ENCODE measurements at places on chromosomes 3 and 15. TPM values are rescaled to one million over a fixed set of nuclear protein-coding genes. Genes with fewer than 3 reads are reported as not detected.

DNA sequence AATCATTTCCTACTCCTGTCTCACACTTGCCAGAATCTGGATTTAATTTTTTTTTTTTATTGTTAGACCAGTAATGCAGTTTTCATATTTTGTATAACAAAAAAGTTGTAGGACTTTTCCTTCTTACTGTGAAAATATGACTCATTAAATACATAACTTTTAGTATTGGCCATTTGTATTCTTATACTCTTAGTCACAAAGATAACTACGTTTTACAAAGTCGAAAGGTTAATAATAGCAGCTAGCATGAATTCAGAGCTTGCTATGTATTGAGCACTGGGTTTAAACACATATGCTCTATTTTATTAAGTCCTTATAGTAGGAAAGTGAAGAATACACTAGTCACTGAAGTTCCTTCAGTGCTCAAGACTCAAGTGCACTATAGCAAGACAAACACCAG is 43.1 kb downstream of the LRRN1 start:
- DNase-seq: no peak

- DNase-seq: no peak
Measured at GRCh38 chr3:65971293-65972252, 67.1 kb downstream of the MAGI1 start.

- DNase-seq: no peak
Measured at GRCh38 chr3:78721771-78722543, 1045.8 kb downstream of the ROBO1 start.

Gene LSMEM2
- 26.3 TPM for polyA plus RNA-seq

Gene GHSR
- polyA plus RNA-seq: not detected

GRCh38 chr3:75232216-75232615 is 431.9 kb upstream of the FRG2C start:
- DNase-seq: no peak

DNA sequence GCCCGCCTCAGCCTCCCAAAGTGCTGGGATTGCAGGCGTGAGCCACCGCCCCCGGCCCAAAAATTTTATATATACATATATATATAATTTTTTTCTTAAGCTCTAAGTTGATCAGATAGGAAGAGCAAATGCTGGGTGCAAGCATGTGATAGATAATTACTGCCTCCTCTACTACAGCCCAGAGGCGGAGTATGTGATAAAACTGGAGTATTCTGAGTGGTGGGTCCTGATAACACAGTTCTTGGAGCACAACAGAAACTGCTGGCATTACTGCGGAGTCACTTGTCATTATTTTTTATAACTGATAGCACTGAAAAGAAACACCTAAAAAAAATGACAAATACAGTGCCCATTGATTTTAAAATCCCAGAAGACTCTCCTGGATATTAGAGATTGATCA is 41.1 kb upstream of the STT3B start:
- DNase-seq: no peak

Gene LRRC34
- 4.4 TPM for polyA plus RNA-seq

DNA sequence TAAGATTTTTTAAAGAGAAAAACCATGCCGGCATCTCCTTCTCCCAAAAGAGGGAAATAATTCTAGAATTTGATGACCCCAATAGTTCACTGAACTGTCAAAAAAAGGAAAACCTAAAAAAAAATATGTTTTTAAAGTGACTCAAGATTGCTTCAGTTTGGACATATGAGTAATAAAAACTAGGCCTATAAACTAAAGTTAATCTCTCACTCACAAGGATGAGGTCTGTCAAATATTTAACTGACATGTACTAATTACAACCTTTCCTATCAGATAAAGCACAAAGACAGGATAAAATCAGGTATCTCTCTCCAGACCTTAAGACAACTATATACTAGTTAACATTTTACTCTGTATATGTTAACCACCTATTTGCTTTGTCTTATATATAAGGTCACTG is 231.9 kb downstream of the NSUN3 start:
- no peak for DNase-seq

GRCh38 chr15:31477851-31478701 is 151.4 kb downstream of the KLF13 start:
- no peak for DNase-seq

Gene OR4M2
- polyA plus RNA-seq: not detected

DNA sequence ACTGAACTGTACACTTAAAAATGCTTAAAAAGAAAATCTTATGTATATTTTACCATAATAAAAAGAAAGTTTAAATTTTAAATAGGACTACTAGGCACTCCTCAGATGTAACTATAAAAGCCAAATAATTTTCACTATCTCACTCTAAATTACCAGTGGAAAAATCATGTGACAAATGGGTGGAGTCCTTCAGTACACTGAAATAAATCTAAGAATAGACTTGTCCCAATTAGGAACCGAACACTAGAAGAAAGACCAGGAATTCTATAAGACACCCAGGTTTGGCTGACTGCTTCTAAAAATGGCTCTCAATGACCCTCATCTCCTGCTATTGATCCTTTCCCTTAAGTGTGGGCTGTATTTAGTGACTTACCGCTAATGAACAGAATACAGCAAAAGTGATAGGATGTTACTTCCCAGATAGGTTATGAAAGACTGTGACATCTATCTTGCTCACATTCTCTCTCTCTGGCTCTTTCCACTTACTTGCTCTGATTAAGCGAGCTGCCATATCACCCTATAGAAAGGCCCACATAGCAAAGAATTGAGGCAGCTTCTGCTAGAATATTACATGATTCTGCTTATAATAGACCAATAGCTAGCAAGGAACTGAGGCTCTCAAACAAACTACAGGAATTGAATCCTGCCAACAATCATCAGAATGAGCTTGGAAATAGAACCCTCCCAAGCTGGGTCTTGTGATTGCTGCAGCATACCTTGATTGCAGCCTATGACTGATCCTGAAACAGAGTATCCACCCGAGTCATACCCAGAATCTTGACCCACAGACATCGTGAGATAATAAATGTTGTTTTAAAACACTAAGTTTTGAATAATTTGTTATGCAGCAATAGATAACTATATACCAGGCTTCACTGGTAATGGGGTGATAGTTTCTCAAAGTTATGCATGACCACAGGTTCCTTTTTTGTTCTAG is 16.9 kb downstream of the TTBK2 start:
- no peak for DNase-seq

- DNase-seq: no peak
Measured at GRCh38 chr15:46815240-46815639, 902.1 kb upstream of the SEMA6D start.

Gene GCNT3
- not detected for polyA plus RNA-seq

GRCh38 chr3:104040896-104041295 is 1325.8 kb upstream of the ALCAM start:
- no peak for DNase-seq

GRCh38 chr3:197554196-197554561 is 1.6 kb downstream of the BDH1 start:
- DNase-seq: no peak

GRCh38 chr15:64699751-64700388 is 75.5 kb downstream of the RBPMS2 start:
- peak; percentile 59 for DNase-seq

Gene TJP1
- polyA plus RNA-seq: 32.8 TPM

DNA sequence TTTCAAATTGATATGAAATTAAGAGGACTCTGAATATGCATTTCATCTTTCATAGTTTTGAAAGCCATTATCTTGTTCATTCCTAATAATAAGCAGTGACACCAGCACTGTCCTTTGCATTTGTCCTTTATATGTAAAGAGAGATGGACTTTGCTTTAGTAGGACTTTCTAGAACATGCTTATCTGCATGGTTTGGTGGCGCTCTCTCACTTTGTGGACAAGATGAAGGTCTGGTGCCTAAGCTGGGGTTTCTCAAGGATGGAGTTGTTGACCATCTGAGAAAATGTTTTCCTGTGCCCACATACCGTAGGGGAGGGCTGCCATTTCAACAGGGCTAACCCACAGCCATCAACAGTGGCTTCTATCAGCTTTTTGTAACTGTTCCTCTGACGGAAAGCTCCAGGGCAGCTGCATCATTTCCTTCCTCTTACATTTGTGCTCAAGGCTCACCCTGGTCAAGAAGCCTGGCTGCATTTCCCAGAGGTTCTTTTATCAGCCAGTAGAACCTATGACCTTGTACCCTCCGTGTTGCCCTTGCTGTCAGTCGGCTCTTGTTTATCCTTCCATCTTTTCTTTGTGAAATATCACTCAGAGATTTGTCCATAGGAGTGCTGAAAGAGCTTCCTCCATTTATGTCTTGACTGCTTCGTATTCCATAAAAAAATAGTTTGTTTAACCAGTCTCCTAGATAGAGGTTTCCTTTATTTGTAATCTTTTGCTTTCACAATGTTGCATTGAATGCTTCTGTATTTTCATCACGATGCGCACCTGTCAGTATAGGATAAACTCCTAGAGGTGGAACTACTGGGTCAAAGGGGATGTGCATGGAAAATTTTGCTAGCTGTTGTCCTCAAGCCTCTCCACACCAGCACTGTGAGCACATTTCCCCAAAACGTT is 44.6 kb downstream of the ABHD2 start:
- DNase-seq: peak; percentile 53

Gene PCLAF
- polyA plus RNA-seq: 1.4 TPM

- DNase-seq: no peak
Measured at GRCh38 chr15:78419367-78419766, 18.6 kb upstream of the IREB2 start.

DNA sequence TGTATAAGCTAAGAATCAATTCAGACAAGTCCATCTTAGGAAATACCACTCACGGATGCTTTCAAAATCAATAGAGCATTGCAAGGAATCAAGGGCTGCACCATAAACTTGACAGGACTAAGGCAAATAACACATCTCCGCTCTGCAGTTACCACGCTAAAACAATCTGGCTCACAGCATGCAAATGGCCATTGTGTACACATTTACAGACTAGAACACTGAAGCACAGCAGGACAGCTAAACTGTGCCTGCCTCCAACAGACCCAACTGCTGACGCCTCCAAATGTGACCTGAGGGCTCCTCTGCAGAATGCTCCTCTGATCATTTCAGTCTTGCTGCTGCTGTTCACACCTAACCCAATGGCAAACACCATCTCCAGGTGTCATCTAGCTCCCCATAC is 104.3 kb downstream of the MEX3B start:
- DNase-seq: no peak

GRCh38 chr3:123305192-123305591 is 103.4 kb downstream of the SEC22A start:
- no peak for DNase-seq

DNA sequence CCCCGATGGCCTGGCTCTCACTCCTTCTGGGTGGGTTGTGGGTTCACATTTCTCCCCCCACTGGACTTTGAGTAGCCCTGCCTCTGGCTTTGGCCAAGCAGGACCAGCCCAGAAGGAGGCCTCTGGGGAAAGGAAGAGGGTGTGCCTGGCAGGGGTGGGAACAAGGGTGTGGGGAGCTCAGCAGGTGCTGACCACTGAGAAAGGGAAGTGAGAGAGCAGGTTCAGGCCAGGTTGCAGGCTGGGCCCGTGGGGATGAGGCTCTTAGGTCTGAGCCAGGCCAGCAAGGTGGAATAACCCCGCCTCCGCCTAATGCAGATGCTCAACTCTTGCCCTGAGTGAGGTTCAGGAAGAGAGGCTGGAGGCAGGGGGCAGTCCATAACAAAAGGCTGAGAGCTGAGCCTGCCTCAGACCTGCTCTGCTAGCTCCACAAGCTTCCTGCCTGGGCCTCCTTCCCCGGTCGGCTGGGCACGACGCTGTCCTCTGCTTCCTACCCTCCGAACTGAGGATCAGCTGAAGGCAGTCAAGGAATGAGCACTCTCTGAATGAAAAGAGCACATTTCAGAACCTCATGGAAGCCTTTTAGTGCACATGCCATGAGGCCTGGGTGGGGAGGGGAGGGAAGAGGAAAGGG is 82.7 kb downstream of the TLE3 start:
- DNase-seq: no peak

Gene SLC51B
- polyA plus RNA-seq: 0.43 TPM

DNA sequence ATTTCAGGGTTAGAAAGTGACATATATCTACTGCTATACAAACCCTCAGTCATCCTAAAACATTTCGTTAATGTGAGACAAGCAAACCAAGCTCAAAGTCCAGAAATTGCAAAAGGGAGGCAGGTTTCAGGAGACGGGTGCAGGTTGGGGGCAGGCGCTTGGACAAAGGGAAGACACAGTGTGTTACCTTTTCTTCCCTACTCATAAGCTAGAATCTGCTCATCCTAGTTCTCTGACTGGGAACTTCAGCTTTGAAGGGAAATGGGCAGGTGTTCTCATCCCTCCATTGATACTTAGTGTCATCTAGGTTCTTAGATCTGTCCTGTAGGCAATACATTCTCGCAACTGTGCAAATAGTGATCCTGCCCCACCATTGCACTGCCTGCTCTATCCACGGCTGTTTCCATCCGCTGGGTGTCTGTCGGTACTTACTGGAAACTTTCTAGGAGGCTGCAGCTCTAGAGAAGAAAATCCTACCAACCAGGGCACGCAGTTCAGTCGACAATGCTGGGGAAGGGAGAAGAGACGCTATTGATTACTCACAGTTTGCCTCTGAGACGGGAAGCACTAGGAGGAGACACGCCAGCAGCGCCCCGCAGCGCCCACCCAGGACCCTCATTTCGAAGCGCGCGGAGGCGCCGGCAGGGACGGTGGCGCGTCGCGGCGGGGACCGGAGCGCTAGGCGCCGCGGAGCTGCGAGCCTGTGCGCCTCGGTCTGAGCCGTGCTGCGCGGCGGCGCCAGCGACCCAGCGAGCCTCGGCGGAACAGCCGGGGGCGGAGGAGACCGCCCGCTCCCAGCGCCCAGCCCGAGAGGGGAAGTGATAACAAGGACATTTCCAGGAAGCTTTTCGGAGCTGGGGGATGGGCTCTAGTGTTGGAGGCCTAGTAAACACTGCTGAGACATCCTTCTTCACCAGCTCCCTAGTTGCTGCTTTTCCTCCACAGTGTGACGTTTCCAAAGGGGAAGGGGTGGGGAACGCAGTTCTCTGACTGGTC is at the start of gene PROS1:
TSS of gene PROS1 (minus strand) at position 766 of the 996 bp plus-strand sequence. CDS start at position 619, 147 bp downstream.
- DNase-seq: peak; percentile 95

- DNase-seq: no peak
Measured at GRCh38 chr15:49038382-49038781, 7.9 kb downstream of the SECISBP2L start.

GRCh38 chr3:168080499-168081170 is 15.1 kb downstream of the GOLIM4 start:
- DNase-seq: no peak

DNA sequence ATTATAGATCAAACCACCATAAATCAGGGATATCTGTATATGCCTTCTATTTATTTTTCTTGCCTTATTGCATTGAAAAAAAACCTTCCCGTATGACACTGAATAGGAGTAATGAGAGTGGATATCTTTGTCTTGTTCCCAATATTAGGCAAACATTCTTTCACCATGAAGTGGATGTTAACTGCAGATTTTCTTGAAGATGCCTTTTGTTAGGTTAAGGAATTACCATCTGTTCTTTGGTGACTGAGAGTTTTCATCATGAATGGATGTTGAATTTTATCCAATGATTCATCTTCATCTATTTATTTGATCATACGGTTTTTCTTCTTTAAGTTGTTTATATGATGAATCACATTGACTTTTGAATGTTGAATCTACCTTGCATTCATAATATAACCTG is 47.1 kb upstream of the MECOM start:
- no peak for DNase-seq
